ENCODE measurements at places on chromosomes 5 and 9.

- DNase-seq, result no peak
These were observed 337.3 kb upstream of the RFX3 start for GRCh38 chr9:3863111-3863528.

- no peak for DNase-seq
These were observed 9.4 kb upstream of the MAPK9 start for GRCh38 chr5:180301253-180301652.

DNA sequence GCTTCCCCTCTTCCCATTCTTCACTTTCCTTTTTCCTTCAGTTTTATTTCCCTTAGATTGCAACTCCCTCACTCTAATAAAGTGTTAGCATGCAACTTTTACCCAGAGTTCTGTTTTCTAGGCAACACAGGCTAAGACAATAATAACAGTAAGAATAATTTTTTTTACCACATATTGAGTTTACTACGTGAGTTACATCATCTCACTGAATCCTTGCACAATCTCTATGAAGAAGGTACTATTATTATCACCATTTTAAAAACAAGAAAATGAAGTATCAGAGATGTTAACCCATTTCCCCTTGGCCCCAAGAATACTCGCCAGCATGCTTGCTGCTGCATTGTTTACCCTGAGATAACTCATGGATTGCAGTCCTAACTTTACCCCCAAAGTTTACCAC, 53.7 kb upstream of the SMIM32 start:
- DNase-seq, result no peak

GRCh38 chr9:136994888-136995230, 1.5 kb downstream of the CLIC3 start:
- no peak for DNase-seq

GRCh38 chr5:112217843-112218579, 201.1 kb downstream of the EPB41L4A start:
- no peak for DNase-seq

GRCh38 chr5:54746346-54746745, 228.8 kb downstream of the SNX18 start:
- no peak for DNase-seq

- no peak for DNase-seq
These were observed 195.7 kb downstream of the DCP2 start for GRCh38 chr5:113172231-113172826.

- DNase-seq, result no peak
These were observed 447.9 kb downstream of the SPATA31D1 start for GRCh38 chr9:82436475-82436874.

DNA sequence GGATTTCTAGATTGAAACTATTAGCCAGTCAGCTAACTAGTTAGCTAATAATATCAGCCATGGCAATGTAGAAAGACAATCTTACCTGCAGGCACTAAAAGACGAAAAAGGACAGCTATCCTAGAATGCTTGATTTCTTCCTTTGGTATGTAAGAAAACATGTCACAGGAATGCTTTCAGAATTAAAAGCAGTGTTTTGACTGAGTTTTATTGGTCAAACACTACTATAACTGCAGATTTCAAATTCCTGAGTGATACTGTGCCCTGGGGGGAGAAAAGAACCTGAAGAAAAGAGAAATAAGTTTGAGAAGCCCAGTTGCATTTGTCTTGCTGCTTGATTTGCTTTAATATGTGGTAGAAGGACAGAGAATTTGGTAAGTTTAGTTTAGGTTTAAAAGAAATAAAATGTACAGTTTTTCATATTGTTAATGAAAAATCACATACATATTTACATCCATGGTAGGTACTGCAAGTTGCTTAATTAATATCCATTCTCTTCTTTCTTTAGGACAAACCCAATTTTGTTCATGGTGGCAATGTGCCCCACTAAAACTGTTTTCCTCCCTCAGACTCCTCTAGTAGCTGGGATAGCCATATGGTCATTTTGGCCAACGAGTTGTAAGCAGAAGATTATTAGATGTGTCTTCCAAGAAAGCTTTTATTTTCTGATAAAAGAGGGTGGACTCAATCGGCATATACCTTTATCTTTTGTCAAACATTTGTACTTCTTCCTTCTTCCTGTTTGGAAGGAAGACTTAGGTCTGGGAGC, 4.3 kb upstream of the FAM169A start:
- no peak for DNase-seq

- DNase-seq, result no peak
These were observed 48.5 kb upstream of the SNCAIP start for GRCh38 chr5:122263352-122264030.

DNA sequence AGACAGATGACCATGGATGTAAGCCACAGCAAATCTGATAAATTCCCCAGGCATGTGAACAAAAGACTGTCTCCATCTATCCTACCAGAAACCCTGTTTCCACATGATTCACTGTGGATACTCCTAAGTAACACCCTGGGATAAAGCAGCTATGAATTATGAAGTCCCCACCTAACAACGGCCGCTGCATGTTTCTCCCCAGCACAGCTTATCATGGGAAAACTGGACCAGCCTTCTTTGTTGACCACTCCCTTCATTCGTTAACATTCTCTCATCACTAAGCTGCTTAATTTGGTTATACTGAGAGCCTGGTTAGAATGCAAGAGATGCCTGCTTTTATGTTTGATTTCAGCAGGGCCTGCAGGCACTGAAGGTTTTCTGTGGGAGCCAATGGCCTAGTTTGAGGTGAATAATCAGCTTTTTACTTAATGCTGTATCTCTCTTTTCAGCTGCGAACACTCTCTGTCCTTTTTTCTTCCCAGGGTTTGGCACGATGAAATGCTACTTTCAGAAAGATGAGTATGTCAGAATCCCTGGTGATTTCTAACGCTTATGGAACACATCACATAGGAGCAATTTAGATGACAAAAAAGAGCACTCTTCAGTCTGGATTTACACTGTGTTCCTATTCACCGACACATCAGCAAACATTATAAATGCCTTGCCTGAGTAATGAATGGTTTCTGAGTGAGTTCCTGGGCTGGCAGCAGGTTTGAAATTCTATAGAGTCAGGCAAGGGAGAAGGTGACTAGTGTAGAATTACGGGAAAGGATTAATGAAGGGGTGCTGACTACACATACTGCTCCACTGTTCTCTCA, 318.4 kb upstream of the ZNF608 start:
- DNase-seq, result no peak

GRCh38 chr5:169583101-169583423, 511 bp upstream of the SPDL1 start:
- DNase-seq, result no peak

GRCh38 chr9:84270847-84271530, 69.6 kb downstream of the SLC28A3 start:
- DNase-seq, result no peak

GRCh38 chr9:137193771-137194170, 5.3 kb downstream of the SSNA1 start:
- DNase-seq, result no peak

- no peak for DNase-seq
These were observed 120.2 kb downstream of the STARD4 start for GRCh38 chr5:111392181-111392580.

DNA sequence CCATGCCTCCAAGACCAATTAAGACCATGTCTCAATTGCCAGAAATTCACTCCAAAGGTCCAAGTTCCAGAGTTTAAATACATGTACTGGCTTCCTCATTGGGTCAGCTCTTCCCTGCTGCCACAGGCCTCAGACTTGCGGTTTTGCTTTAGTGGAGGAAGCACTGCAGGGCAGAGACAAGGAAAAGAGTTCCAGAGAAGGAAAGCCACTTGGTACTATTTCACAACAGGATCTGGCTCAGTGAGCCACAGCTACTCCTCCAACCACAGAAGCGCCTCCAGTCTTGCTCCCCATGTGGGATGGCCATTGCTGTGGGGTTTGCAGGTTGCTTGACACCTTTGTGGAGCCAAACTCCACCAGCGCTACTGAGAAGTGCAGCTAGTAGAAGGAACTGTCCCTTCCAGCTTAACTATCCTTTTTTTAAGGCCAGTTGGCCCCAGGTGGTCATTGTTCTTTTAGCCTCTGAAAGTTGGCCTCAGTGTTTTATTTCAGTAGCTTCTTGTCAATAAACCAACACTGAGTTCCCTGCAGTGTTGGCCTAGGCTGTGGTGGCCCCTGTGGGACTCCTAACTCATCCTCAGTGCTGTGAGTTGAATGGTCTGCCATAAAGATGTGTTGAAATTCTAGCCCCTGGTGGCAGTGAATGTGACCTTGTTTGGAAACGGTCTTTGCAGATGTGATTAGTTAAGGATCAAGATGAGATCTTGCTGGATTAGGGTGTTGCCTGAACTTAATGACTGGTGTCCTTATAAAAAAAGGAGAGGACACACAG, 93.7 kb upstream of the DAP start:
- no peak for DNase-seq

DNA sequence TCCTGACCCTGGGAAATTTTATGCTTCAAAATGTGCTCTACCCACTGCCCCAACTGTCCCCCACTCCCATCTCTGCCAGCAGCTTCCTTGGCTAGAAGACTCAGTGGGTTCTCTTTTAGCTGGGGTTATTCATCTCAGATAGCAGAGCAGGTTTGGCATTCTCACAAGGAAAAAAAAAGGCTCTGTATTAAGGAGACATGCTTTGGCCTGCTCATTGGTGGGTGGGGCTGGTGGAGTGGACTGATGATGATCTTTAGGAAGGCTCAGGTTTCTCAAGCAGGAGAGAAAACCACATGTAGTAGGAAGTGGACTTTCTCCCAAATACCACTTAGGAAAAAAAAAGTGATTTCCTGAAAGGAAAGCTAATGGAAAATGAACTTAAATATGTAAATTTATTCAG, 279.2 kb upstream of the ZNF462 start:
- DNase-seq, result no peak

DNA sequence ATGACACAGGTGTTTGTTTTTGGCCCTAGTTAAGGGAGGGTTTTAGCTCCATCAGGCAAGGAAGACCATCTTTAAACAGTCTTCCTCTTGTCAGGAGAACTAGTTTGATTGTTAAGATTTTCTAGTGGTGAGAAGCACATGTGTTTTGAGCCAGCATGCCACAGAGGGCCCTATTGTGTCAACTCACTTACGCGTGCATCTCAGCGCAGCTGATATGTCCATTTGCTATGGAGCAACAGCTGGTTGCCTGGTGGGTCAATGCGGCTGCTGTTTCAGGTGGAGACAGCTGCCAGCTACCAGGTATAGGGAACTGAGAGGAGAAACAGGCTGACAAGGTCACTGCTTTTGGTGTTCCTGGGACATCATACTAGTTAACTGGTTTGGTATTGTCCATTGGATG, 100.5 kb upstream of the PRRC1 start:
- DNase-seq, result no peak

DNA sequence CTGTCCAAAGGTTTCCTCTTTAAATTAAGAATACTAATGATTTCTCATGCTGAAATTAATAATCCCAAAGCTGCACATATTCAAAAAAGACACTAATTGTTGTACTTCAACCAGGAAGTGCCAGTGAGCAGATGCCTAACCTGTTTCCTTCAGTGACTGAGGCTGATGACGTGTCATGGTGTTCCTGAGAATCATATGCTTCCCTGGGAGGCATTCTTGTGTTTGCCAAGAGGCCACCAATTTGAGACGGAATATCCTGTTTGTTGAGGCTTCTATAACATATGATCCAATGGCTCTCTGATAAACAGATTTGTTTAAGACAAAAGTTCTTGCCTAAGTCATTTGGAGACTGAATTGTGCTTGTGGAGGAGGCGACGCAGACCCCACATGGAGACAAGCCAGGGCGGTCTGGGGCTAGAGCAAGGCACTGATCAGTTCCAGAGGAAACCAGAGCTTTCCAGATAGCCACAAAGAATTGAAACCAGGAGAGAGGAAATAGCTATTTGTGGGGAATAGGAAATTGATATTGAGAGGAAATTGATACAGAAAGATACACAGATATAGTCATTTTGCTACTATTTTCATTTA, 66.4 kb upstream of the ZNF608 start:
- DNase-seq, result no peak

GRCh38 chr5:53411388-53411787, 69.0 kb upstream of the FST start:
- no peak for DNase-seq

DNA sequence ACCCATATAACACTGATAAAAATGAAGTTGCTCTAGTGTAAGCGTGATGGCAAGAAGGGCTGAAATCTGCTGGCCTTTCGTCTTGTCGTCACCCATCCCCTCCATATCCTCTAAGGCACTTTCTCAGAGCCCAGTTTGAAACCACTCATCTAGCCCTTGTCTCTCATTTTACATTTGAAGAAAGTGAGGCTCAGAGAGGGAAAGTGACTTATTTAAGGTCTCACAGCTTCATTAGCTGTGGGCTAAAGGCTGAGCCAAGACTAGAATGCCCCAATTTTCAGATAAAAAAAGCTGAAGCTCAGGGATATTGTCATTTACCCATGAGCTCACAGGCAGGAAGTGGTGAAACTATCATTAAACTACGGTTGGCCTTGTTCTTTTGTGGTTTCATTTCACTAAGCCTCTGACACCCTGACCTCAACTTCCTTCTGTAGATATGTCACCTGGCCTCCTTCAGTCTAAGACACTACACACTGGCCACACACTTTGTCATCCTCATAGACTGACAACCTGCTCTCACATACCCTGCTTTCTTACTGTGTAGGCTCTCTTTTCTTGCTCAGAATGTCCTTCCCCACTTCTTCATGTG, 176.7 kb upstream of the DMAC1 start:
- DNase-seq, result no peak

- peak; percentile 26 for DNase-seq
These were observed 63.1 kb downstream of the CXXC5 start for GRCh38 chr5:139711067-139711905.

GRCh38 chr5:72511366-72511765, 4.2 kb upstream of the ZNF366 start:
- no peak for DNase-seq

DNA sequence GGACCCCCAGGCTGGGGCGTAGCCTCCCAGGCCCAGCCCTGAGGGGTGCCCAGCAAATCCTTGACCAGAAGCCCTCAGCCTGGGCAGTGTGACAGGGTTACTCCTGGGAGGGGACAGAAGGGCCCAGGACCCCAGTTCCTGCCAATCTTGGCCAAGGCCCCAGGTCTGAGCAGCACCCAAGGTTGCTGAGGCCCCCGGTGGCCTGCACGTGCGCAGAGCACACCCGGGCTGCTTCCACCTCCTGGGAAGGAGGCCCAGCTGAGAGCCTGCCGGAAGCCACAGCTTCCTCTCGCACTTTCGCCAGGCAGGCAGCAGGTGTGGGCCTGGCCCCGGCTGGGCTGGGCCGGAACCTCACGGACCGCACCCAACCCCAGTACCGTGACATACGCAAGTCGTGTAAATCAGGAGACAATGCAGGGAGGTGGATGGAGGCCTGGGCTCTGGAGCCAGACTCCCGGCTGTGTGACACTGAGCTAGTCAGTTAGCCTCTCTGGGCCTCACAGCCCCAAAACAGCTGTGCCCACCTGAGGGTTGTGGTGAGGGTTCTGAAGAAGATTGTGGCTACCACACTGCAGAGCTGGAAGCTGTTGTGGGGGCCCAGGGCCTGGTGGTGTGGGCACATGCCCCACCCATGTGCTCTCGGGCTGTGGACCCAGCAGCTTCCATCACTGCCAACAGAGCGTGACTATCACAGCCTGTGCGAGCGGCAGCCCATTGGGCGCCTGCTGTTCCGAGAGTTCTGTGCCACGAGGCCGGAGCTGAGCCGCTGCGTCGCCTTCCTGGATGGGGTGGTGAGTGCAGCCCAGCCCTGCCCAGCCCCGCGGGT, 5.1 kb downstream of the GRK6 start:
- DNase-seq, result peak; percentile 59

- DNase-seq, result no peak
These were observed 238.3 kb downstream of the EBF1 start for GRCh38 chr5:158861366-158861765.
